Iris pigment epithelial cell (primary cell): ENCODE measurements at places on chromosomes 2 and 18.

GRCh38 chr2:75959724-75960471 is 249.2 kb upstream of the GCFC2 start:
- no peak for DNase-seq

GRCh38 chr2:162265666-162266459 is 22.6 kb upstream of the FAP start:
- no peak for DNase-seq

DNA sequence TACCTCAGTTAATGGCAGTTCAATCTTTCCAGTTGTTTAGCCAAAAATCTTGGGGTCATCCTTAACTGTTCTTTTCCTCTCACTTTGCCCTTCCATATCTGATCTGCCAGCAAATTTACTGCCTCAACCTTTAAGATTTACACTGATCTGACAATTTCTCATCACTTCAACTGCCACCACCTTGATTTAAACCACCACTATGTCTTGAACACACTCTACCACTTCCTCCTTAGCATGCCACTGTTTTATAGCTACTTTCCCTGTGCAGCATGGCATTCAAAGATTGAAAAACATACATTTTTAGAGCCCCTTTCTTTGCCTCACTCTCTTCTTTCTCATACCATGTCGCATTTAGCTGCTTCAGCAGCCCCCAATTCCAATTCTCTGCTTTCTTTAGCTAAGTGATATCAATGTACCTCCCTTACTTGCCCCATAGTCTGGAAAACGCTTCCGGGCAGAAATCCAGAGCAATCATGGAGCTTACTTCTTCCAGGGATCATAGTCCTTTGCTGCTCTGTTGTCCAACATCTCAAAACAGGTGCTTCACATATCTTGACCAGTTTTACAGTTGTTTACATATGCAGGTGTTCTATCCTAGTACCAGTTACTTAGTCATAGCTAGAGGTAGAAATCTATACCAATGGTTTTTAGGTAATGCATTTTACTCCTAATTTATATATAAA is 10.9 kb downstream of the PGAP1 start:
- no peak for DNase-seq

DNA sequence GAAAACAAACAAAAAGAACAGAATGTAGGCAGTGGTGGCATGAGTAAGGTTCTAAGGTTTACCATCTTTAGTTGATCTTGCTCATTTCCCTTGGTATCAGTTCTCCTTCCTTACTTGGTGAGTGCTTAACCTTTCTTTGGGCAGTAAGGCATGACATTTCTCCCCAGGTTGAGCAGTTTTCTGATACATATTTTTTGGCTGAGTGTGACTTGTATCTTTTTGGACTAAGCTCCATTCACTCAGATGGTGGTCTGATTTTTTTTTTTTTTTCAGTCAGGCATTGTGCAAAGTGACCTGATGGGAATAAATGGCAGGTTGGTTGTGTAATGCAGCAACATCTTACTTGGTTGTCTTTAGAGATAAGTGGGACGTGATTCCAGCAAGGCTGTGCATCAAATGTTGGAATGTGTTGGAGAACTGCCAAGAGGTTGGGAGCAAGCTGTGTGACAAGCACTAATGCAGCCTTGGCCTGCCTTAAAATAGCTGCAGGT is 15.1 kb downstream of the SPTBN1 start:
- peak; percentile 75 for DNase-seq

DNA sequence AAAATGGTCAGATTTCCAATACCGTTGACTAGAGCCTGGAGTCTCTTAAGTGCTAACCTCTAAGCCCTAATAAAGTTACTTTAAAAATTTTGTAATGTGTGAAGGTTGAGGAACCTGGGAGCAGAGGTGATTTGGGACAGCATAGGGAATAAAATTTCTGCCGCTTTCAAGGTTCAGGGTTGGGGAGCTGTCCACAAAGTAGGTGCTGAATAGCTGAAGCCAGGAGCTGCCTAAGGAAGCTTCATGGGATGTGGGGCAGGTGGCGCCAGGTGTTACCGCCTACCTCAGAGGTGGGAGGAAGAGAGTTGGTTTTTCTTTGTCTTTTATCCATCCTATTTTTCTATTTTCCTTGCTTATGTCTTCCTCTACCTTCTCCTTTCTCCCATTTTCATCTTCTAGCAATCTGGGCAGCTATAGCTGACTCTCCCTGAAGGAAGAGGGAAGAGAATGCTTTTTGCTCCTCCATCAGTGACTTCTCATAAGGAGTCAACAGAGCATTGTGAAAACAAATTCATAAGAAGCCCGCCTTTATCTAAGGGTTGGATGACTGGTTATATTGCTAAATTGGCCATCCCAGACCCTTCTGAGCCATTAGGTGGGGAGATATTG is 178.7 kb downstream of the CLIP4 start:
- peak; percentile 30 for DNase-seq

DNA sequence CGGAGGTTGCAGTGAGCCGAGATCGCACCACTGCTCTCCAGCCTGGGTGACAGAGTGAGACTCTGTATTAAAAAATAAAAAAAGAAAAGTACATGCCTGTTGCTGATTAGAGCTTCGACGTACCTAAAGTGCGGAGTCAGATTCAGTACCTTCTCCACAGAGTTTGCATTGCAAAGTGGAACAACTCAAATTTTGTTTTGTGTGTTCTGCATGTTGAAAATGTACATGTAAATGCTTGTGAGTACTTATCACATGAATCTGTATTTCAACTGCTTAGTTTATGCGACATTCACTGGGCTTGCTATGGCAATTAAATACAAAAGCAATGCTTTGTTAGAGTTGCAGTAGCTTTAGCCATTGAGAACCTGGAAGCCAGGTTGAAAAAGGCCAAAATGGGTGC is 36.4 kb downstream of the ACTR2 start:
- no peak for DNase-seq

DNA sequence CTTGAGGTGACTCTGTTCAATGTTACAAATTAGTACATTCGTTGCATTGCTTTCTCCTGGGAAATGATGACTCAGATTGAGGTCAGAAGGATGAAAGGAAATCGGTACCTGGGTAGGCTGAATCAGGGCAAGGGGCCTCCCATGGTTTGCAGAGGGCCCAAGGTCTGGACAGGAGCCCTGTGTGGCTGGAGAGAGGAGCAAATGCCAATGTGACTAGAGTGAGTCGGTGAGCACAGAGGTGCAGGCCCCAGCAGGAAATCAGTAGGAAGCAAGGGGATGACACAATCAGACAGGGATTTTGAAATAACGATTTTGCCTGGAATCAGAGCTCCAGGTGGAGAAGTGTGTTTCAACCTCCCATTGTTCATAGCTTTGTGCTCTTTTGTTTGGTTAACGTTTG is 118.9 kb downstream of the CCDC102B start:
- DNase-seq = peak; percentile 24

- DNase-seq = no peak
Observed at GRCh38 chr2:48412443-48413250, 117.3 kb upstream of the STON1 start.

DNA sequence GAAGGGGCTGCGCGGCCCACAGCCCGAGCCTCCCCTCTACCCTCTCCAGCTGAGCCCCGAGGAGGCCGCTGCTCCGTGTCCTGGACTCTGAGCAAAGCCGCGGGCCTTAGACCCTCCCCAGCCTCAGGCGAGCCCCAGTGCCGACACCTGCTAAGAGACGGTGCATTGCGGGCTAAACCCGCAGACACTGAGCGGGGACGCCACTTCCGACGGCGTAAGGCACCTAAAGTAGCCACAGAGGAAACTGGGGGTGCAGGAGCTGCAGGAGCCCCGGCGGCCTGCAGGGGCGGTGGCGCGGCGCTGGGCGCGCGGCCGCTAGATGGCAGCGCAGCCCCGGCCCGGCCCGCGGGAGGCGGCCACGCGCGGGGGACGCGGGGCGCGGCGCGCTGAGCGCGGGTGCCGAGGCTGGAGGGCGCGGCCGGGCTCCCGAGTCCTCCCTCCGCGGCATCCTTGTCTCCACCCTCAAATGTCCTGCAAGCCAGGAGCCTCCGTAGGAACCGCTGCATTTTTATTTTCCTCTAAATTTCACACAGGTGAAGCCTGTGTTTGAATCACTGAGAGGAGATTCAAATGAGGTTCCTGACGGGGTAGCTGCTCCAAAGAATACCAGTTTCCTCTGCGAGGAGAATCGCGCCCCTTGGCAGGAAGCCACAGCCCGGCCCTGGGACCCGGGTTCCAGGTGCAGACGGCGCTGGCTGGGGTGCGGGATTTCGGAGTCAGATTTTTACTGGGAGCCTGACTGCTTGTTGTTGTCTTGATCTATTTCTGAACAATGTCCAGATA is 650.5 kb downstream of the GALR1 start:
- DNase-seq = peak; percentile 43

GRCh38 chr18:36460324-36460850 is 162.9 kb downstream of the FHOD3 start:
- no peak for DNase-seq

DNA sequence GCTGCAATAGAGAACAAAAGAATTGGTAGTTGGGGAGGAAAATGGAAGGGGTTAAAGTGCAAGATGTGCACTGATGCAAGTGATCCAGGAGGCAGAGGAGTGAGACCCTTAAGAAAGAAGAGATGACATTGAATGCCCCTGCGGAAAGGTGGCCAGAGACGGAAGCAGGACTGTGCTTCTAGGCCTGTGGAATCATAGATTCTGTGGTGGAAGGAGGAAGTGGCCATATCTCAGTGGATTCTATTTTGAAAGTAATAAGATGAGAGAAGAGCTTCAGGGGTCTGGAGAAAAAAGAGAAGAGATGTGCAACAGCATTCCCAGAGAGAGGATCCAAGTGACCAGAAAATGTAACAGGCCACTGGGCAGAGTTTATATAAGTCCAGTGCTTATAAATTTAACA is 18.6 kb upstream of the GYPC start:
- DNase-seq = no peak

DNA sequence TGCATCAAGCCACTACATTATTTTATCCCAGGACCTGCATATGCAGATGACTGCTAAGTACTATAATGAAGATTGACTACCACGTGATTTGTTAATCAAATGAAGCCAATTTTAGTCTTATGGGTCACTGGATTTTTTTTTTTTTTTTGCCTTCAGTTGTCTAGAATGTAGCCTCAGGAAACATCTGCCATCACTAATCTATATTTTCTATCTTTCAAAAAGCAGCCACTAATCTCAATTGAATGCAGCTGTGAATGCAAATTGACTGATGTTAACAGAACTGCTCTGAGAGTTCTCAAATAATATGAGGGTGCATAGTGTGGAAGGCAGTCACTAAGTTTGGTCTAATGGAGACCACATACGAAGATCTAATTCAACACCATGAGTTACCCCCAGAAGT is 106.3 kb downstream of the ABCA12 start:
- DNase-seq = no peak

GRCh38 chr2:74659462-74659861 is 5.4 kb downstream of the SEMA4F start:
- DNase-seq = peak; percentile 58
